ENCODE measurements at places on chromosomes 7 and 10. TPM values are rescaled to one million over a fixed set of nuclear protein-coding genes. Genes with fewer than 3 reads are reported as not detected.
A peak's percentile ranks its signal among the peaks of the same experiment; 100 is the strongest.

DNA sequence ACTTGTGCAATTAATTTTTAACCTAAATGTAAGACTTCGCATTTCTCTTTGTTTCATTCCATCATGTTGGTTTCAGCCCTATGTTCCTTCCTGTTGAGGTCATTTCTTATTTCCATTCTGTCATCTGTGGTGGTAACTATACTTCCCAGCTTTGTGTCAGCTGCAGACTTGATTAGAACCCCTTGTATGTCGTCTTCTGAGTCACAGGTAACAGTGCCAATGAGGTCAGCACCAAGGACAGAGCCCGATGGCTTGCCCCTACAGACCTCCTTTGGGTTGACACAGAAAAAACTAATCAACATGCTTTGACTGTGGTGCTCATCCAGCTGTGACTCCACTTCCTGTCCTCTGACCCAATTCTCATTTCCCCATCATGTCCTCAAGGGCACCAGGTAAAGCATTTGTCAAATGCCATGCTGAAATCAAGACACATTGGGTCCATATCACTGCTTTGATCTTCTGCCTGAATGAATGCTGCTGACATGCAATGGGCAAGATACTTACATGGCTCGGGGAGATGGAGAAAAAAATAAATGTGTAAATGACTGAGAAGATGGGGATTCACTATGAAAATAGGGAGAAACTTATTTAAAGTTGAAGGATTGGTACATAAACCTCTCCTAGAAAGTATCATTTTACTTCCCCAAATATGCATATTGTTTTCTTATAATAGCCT is 25.6 kb upstream of the CRTAC1 start:
- peak; percentile 62 for DNase-seq

DNA sequence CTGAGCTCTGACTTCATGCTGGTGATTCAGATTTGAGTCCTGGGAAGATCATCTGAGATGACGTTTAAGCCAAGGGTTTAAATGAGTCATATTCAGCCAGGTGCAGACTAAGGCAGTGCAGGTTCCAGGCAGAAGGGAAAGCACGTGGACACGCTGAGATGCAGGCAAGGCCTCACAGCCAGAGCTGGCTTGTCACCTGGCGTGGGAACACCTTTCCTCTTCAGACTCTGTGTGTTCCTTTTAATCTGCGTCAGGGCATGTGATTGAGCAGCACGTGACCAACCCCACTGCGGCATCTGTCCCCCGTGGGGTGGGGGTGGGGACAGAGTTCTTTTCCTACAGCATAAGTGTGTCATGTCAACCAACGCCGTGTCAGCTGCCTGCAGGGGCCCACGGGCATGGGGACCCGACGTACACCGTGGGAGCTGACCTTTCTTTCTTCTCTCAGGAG is 10.7 kb upstream of the IDI2 start:
- DNase-seq: peak; percentile 46

DNA sequence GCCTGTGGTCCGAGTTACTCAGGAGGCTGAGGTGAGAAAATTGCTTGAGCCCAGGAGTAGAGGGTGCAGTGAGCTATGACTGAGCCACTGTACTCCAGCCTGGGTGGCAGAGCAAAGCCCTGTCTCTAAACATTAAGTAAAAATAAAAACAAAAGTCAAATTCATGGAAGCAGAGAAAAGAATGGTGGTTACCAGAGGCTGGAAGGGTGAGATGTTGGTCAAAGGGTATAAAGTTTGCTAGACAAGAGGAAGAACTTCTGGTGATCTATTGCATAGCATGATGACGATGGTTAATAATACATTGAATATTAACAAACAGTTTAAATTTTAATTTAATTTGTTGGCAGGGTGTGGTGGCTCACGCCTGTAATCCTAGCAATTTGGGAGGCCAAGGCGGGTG is 68.1 kb downstream of the CRPPA start:
- no peak for DNase-seq

DNA sequence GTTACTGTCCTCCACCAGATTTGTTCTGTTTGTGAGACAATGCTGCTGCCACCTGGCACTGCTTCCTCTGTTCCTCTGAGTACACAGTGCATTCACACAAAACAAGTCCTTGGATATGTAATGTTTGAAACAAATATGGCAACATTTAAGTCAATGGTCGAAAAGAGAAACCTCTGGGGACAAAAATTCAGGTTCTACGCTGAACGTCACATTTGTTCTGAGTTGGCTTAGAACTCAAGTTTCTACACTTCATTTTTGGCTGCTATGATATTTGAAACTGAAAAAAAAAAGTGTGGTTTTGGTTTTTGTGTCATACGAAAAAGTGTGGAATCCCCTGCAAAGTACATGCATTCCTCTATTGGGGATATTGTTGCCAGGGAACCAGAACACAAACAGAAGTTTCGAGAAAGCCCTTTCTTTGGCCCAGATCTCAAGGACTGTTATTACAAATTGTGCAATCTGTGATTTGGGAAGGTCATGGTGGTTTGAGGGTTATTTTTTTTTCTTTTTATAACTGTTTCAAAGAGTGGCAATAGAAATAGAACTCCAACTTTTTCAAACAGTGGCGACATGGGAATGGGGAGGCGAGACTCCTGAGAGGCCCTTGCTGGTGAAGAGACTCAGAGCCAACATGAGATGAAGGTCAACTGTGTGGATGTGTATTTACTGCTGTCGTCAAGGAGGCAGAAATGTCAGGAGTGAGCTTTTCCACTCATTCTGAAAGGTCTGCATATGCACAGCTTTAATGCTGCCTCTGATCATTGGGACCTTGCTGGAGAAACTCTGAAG is 127.5 kb downstream of the CUBN start:
- DNase-seq: no peak

- DNase-seq: no peak
Measured at GRCh38 chr7:44385434-44386138, 60.2 kb upstream of the CAMK2B start.

DNA sequence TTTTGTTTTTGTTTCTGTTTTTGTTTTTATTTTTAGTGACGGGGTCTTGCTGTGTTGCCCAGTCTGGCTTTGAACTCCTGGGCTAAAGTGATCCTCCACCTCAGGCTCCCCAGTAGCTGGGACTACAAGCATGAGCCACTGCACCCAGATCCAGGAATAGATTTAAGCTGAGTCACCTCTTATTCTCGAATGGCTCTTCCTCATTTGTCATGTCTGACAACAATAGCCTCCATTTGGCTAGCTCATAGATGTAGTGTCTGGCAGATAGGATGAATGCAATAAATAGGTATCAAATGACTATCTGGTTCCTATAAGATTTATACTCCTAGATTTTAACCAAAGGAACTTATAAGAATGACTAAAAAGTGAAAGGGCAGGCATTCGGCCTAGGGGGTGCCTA is 172.9 kb downstream of the TMEM26 start:
- DNase-seq: no peak

- no peak for DNase-seq
Measured at GRCh38 chr10:9684186-9684585, 1333.5 kb upstream of the CELF2 start.

- no peak for DNase-seq
Measured at GRCh38 chr10:12022580-12023257, 19.9 kb downstream of the UPF2 start.

DNA sequence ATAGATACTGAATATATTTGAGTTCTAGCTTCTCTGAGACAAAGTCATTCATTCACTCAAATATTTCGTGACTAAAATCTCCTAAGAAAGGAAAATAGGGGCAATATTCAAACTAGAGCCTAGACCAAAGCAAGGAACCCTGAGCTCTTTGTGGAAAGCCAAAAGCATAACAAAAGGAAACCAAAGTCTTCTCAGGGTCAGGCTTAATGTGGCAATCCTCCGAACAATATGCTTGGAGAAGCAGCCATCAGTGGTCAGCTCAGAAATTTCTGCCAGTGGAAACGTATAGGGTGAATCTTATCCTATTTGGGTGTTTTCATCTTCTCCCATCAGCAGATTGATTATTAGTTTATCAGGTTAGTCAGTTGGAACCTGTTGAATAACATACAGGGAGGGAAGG is 151.3 kb upstream of the SLC13A1 start:
- DNase-seq: no peak

GRCh38 chr7:110010359-110010758 is 1080.6 kb upstream of the LRRN3 start:
- DNase-seq: peak; percentile 31

GRCh38 chr7:92750447-92750839 is 85.9 kb downstream of the CDK6 start:
- DNase-seq: no peak

HBP1 gene
- total RNA-seq: 100 TPM

RPEL1 gene
- total RNA-seq: 0.10 TPM

CYP3A4 gene
- total RNA-seq: 43.4 TPM

Data from hepatocyte (in vitro differentiated cells).